ENCODE measurements at places on chromosomes 7 and 10.
A peak's percentile ranks its signal among the peaks of the same experiment; 100 is the strongest.

DNA sequence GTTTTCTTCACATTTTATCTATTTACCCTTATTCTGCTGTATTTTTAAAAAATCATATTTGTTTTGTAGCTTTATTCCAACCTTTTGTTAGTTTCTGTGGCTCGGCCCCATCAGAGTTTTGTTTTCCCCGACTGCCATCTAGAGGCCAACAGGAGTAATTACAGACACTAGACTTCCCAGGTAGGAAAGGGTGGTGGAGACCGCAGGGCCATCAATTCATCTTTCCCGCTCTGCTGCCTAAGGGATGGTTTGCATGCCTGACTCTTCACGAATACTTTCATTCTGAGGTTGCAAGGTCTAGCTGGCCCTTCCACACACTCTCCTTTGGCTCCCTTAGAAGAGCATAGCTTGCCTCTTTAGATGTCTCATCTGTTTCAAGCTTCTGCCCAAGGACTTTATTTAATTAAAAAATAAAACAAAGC, 38.3 kb downstream of the LYZL2 start:
- DNase-seq: peak; percentile 45

DNA sequence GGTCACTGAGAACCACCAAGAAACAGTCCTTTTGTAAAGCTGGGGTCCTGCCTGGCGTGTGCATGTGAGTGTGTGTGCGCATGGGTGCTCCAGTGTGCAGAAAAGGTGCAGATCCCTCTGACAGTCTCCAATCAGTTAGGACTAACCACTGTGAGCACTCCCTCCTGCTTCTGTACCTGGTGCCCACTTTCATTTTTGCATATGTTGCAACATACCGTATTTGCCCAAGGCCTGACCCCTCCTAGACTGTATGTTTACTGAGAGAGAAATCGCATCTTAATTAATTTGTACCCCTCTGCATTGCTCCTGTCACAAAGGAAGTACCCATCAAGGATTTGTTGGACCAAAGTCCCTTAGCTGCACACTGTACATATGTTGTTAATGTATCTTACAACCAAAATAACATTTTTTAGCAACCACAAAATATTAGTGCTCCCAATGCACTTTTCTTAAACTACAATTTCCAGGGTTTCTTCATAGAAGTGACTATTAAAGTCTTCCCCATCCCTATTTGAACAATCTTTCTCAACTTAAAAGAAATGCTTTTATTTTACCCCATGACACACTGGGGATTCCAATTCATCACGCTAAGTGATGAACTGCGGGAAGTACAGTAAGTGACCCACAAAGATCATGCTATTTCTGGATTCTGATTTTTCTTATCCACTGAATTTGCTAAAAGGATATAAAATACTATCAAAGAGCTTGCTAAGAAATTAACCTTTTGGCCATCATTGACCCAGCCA, 16.6 kb downstream of the PAXIP1 start:
- DNase-seq: no peak

- DNase-seq: no peak
Measured at GRCh38 chr10:122271076-122271475, at the start of gene BTBD16. BTBD16 (plus strand) TSS chr10:122271296; CDS start chr10:122275082, 3,786 bp downstream.

DNA sequence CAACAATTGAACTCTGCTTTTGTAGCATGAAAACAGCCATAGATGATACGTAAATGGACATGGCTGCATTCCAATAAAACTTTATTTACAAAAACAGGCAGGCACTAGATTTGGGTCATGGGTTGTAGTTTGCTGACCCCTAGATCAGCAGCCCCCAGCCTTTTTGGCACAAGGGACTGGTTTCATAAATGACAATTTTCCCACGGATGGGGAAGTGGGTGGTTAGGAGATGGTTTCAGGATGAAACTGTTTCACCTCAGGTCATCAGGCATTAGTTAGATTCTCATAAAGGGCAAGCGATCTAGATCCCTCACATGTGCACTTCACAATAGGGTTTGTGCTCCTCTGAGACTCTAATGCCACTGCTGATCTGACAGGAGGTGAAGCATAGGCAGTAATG, 16.5 kb upstream of the ANK3 start:
- DNase-seq: no peak

- no peak for DNase-seq
Measured at GRCh38 chr7:54837168-54837567, 78.2 kb upstream of the SEC61G start.

- no peak for DNase-seq
Measured at GRCh38 chr10:14926061-14926470, 27.8 kb downstream of the DCLRE1C start.

DNA sequence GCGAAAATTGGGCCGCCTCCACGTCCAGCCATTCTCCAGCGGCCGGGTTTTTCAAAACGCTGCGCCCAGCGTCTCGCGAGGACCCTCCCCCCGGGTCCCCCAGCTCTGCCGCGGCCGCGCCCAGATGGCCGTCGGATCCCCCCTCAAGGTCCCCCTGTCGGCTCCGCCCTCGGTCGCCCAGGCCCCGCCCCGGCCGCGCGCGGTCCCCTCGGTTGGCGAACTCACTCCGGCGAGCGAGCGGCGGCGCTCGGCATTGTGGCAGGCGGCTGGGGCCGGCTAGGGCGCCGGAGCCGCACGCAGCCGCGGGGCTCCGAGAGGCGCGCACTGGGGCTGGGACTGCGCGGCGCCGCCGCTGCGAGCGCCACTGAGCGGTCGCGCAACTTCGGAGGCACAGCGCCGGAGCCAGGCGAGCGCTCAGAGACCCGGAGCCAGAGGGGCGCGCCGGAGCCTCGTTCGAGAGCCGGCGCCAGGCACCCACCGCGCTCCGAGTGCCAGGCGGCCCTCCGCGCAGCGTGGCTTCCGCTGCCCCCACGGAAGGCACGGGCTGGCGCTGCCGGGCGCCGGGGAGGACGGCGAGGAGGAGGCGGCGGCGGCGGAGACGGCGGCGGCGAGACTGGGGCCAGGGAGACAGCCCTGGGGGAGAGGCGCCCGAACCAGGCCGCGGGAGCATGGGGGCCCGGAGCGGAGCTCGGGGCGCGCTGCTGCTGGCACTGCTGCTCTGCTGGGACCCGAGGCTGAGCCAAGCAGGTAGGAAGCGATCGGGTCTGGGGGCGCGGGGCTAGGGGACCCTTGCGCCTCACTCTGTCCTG, at the start of gene UNC5B:
UNC5B (plus strand) TSS at position 253 of the 809 bp plus-strand sequence; CDS start at position 669, 416 bp downstream.
- peak; percentile 92 for DNase-seq

DNA sequence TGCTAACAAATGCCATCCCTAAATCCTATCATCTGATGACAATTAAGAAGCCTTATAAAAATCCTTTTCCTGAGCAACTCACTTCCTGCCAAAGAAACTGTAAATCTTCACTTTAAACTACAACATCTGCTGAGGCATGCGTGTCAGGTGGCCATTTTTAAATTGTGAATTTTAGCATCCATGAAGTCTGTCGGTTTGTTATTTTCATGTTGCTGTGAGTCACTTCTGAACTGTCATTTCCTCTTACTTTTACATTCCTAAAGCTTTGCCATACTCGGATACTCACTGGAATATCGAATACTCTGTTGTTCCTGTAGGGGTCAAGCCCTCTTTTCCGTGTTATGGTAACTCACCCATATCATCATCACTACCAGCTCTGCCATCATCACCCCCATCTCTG, 34.3 kb upstream of the TMEM26 start:
- peak; percentile 87 for DNase-seq

GRCh38 chr10:48932831-48933664, 6.6 kb downstream of the LRRC18 start:
- no peak for DNase-seq

DNA sequence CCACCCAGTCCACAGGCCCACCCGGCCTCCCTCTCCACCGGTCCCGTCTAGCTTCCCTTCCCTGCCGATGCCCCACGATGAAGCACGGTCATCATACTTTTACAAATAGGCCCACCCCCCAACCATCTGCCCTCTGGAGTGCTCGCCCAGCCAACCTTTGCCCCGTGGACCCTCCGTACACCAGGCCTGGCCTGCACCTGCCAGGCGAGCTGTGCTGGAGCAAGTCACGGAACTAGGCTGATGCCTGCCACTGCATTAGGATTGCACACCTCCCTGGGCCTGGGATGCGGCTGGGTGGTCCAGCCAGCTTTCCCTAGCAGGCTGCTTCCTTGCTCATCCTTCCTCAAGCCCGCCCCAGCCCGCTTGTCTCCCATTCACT, 44.7 kb downstream of the PPIF start:
- DNase-seq: no peak

DNA sequence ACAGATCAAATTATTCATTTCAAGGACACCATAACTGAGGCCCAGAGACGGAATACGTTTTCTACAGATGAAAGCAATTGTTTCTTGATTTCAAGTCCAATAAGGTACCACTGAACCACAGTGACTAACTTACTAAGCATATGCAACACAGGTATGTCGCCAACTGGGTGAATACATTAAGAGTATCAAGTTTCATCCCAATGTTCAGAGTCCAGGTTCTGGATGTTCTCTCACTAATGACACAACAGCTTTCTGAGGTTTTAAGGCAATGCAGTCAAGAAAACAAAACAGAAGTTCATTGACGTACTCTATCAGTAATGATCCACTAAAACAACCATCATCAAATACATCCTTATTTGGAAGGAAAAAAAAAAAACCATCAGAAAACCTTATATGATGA, 35.8 kb downstream of the NSUN6 start:
- no peak for DNase-seq

GRCh38 chr7:2794836-2795636, 49.1 kb downstream of the GNA12 start:
- no peak for DNase-seq

DNA sequence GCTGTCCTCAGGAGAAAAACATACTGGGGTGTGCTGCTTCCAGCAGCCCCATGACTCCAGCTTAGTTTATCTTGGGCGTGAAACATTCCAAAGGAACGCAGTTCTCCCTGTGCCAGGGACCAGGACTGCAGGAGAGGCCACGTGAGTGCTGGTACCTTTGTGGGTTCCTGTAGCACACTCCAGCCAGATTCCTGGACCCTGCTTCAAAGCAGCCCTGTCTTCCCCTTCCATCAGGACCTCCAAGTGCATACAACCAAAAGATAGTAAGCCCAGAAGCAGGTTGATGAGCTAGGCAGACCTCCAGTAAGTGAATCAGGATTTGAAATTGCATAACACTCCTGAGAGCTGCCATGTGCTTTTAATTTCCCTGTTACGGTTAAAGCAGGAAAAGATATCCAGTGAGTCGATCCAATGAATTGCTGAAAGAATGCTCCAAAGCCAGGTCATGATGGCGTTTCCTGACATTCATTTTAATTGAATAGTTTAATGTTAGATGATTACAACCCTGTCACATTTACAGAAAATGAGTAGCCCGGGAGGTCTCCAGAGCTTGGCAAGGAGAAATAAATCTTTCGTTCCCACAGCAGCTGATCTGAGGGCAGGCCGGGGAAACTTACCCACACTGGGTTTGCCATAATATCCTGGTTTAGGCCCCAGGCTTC, 38.9 kb upstream of the CPXM2 start:
- DNase-seq: peak; percentile 95

- DNase-seq: no peak
Measured at GRCh38 chr7:2062648-2063047, 170.1 kb downstream of the MAD1L1 start.

- no peak for DNase-seq
Measured at GRCh38 chr7:33661430-33662160, 243.7 kb upstream of the BMPER start.

DNA sequence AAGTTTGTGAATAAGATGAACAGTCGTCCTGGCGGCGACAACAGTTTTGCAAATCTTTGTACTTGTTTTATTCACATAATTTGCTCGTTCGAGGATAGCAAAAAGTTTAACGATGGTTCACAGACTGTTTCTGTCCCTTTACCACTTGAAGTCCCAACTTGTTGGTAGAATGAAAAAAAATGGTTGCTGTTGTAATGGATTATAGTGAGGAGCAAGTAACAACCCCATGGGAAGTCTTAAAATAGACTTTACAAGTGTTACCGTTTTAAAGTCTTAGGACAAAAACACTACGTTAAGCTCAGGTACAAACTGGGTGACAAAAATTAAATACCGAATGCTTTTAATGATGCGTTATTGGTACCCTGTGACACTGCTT, 589 bp downstream of the LSM8 start:
- no peak for DNase-seq

GRCh38 chr10:67471022-67471421, 225.0 kb downstream of the CTNNA3 start:
- DNase-seq: no peak

DNA sequence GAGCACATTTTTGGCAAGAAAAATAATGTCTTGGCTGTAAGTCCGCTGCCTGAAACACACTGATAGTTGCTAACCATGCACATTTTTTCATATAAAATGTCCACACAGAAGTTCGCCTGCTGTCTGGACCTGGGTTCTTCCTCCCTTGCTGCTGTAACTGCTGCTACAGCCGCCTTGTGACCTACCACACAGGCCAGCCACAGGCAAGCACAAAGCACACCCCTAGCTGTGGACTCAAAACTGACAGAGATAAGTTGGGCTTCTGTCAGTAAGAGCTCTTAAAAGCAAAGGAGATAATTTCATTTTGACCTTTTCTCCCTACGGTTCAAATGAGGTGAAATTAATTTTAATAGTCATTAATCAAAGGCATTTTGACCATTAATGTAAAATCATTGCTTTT, 354.7 kb downstream of the OTUD1 start:
- DNase-seq: no peak

DNA sequence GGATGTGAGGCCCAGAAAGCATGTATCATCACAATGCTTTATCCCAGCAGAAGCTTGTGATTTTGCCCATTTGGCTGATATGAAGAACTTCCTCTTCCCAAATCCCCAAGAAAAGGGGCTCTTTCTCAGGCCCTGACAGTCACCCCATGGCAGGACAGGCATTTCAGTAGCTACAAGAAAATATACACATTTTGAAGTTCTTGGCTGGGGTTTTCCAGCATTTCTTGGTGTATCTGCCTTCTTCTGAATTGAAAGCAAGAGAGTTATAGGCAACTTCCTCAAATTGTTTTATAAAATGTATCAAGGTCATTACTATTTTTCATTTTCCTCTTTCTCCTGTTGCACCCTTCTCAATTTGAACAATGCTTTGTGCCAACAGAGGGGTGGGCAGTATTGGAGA, 63.3 kb upstream of the PDLIM1 start:
- DNase-seq: no peak

GRCh38 chr7:6035686-6036085, 4.5 kb downstream of the ANKRD61 start:
- DNase-seq: no peak

DNA sequence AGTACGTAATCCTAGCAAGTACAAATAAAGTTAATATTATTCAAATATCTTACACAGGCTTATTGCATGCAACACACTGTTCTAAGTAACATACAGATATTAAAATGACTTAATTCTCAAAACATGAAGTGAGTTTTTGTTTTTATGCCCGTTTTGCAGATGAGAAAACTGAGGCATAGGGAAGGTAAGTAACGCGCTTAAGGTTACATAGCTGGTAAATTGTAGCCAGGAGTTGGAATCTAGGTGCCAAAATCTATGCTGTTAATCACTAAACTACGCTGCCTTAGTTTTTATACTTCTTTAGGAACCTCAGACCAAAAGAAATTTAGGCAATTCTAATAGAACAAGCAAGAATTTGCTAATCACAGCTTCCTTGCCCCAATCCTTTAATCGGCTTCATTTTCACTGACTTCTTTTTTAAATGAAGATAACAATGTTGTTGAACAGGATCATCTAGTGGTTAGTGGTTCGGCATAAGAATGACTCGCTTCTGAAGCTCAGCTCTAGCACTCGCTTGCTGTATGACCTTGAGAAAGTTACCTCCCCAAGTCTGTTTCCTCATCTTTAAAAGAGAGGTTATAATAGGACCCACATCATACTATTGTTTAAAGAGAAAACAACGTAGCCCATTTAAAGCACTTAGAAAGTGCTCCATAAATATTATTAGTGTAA, 1.0 kb upstream of the LRRTM3 start:
- peak; percentile 9 for DNase-seq

Measured in fibroblast of skin of abdomen (primary cell).